ENCODE measurements at places on chromosomes 12 and 14.

DNA sequence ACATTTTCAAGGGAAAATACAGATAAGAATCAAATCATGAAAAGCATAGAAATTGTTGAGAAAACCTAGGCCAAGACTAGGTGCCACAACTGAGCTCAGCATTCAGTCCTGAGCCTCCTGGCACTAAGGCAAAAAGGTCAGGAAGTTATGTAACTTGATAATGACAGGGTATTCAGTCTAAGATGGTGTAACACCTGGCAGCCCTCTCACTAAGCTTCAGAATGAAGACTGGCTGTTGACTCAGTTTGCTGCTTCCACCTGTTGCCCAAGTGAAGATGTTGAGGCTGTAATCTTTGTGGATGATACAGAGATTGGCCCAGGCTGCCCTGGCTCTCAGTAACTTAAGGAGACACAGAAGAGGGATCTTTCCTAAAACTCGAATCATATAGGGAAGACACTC is 19.6 kb downstream of the PROX2 start:
- no peak for DNase-seq

DNA sequence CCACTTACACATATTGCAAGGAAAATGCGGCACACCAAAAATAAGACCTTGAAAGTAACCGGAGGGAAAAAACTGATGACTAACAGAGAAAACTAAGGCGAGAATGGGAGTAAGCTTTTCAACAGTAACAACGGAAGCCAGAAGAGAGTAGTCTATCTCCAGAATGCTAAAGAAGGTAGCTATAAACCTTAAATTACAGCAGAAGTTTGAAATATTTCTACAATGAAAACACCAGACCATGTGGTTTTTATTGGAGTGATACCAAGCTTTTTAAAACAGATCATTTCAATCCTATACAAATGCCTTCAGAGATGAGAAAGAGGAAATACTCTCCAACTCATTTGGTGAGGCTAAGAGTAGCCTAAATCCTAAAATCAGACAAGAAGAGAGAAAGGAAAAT is 209.5 kb downstream of the ANO6 start:
- DNase-seq, result no peak

- no peak for DNase-seq
Measured at GRCh38 chr12:19169222-19169621, 39.7 kb downstream of the PLEKHA5 start.

GRCh38 chr12:6554168-6555017 is 1.4 kb downstream of the IFFO1 start:
- DNase-seq, result no peak

- DNase-seq, result no peak
Measured at GRCh38 chr14:56992332-56992820, 182.1 kb upstream of the OTX2 start.

DNA sequence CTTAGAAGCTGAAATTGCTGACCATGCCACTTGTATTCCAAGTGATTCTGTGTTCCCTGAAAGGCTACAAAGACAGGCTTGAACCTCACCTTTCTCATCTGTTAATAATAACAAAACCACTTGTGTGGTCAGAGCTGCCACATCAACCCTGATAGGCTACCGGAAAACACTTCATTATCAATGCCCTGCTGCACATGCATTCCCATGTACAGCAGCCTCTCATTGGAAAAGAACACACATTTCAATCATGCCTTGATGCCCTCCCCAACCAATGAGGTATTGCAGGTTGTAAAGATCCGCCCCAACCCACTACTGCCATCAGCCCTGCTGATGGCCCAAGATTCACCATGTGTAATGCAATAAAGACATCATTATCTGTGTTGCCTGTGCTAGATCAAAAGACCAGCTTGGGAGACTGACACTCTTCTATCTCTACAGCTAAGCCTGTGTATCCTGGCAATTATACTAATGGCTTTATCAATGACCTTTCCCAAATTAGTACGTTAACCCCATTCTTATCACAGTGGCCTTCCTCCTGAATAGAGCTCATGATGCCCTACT is 2.8 kb downstream of the GPR19 start:
- DNase-seq, result no peak

GRCh38 chr12:30835216-30835615 is 80.5 kb upstream of the CAPRIN2 start:
- DNase-seq, result no peak

- no peak for DNase-seq
Measured at GRCh38 chr12:104147346-104147745, 9.3 kb upstream of the NFYB start.

DNA sequence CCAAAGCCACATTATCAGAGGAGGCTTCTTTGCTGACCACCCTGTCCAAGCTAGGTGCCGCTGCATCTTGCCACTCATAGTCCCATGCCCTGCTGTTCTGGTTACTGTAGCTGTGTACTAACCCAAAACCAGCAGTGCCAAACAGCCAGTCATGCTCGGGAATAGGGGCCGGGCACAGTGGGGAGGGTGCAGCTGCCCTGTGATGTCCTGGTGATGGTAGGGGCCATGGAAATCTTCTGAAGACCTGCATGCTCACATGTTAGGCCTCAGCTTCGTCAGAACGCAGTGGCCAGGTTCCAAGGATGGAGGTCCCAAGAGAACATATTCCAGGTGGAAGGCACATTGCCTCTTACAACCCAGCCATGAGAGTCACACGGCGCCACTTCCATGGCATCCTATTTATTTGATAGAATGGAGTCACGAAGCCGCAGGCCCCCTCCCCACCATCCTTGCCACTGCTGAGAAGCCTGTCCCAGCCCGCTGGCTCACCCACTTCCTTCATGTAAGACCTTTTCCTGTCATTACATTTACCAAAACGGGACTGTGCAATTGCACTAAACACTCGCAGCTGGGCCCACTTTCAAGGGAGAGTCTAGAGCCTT is 48.5 kb downstream of the FAM222A start:
- DNase-seq, result no peak

- no peak for DNase-seq
Measured at GRCh38 chr14:94367347-94368242, 20.8 kb downstream of the SERPINA1 start.

DNA sequence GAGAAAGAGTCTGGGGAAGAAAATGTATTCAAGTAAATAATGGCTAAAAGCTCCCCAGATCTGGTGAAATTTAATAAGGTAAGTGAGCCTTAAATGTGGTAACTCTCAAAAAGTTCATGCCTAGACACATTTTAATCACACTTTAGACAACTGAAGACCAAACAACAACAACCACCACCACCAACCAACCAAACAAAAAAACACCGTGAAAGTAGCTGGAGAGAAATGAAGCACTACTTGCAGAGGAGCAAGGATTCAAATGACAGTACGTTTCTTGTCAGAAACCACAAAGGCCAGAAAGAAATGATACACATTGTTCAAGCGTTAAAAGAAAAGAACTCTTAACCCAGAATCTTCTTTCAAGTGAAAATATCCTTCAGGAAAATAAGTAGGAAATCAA is 208.3 kb downstream of the MYRFL start:
- no peak for DNase-seq

DNA sequence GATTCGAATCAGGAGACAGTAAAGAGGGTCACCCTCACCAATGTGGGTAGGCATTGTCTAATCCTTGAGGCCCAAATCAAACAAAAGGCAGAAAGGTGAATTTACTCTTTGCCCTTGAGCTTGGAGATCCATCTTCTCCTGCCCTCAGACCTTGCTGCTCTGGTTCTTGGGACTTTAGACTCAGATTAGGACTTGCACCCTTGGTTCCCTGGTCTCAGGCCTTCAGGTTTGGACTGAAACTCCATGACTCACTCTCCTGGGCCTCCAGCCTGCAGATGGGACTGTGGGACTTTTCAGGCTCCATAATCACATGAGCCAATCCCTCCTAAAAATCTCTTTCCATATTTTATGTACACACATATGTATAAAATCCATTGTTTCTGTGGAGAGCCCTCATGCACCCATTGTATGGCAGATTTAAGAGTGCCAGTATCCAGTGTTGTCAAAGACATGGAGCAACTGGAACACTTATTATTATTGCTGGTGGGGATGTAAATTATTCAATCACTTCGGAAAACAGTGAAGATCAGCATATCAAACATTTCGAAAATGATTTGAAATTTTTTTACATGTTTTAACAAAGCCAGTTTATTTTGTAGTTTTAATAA is 48.7 kb downstream of the EID3 start:
- no peak for DNase-seq

- DNase-seq, result no peak
Measured at GRCh38 chr14:87999277-87999676, 5.7 kb upstream of the GPR65 start.

GRCh38 chr12:15677726-15678201 is 111.4 kb downstream of the EPS8 start:
- DNase-seq, result no peak

DNA sequence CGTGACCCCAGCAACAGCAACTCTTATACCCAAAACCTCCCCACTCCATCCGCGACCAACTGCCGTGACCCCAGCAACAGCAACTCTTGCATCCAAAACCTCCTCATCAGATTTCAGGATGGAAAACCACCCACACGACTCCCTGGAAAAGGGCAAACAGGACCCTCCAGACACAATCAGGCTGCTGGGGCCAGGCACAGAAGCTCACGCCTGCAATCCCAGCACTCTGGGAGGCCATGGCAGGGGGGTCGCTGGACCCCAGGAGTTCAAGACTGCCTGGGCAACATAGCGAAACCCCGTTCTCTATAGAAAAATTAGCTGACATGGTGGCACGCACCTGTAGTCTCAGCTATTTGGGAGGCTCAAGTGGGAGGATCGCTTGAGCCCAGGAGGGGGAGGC is 19.7 kb downstream of the PGAM5 start:
- DNase-seq, result no peak

DNA sequence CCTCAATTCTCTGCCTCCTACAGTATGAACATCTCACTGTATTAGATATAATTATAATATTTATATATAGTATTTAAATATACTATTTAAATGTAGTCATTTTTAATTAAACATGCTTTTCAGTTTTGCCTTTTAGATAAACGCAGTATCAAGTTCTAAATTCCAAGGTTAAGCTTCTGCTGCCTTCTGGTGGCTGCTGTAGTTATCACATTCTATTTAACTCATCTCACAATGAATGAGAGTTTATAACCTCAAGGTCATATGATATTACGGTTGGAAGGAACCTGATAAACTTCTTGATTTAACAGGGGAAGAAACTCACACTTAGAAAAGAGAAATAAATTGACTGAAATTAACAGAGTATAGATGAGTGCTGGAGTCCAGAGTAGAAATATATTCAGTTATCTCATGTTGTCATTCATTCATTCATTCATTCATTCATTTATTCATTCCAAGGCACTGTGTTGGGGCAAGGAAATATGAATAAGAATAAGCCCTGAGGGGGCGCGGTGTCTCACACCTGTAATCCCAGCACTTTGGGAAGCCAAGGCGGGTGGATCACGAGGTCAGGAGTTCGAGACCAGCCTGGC is 31.9 kb downstream of the GUCY2C start:
- no peak for DNase-seq

- DNase-seq, result no peak
Measured at GRCh38 chr12:111359231-111359913, 9.5 kb downstream of the PHETA1 start.

DNA sequence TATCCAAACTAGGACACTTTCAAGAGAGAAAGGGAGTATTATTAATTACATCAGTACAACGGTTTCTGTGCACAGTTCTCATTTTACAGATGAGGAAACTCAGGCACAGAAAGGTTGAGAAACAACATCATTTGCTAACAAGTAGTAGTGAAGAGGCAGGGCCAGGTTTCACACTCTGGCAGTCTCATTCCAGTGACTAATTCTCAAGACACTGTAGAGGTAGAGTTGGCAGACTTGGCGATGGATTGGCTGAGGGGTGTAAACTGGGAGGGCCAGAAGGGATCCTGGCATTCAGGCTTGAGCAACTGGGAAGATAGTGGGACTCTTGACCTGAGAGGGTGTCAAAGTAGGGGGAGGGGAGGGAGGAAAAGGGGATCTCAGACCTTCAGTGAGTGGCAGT is 73.8 kb upstream of the BDKRB2 start:
- no peak for DNase-seq

DNA sequence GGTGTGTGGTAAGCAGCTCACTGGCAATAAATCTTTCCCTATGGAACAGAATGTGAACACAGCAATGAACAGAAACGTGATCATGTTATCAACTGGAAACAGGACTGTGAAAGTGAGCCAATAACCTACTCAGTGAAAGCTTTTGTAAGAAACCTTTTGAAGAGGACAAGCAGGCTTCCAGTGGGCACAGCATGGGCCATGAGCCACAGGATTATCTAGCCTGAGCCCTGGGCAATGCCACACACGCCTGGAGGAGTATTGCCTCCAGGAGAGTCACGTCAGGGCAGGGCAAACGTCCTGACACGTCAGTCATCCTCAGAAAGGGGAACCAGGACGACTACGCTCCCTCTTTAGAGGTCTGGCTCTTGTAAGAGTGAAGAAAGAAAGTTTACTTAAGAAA is 32.3 kb downstream of the NRDE2 start:
- no peak for DNase-seq

DNA sequence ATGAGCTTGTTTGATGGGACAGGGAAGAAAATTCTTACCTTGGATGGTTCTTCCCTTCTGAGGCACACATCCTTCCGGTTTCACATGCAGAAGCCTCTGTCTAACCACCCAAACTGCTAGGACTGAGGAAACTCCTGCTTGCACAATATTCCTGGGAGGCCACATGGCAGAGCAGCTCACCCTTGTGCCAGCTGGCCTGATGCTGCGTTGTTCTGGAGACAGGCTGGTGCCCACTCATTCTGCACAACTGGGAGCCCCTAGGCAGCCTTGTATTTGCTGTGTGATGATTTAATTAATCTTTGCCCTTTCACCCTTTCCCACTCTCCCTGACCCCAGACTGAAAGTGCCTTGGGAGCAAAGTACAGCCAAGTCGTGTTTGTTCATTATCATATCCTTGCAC is 130.8 kb downstream of the RTN1 start:
- no peak for DNase-seq

All from stimulated activated CD4-positive, alpha-beta T cell treated with anti-CD3 and anti-CD28 coated beads, TNF-alpha, amount 100 ng/mL, for 1 hour (primary cell).